ENCODE measurements at places on chromosomes 3 and 15.

GRCh38 chr3:138923531-138923994 is 23.4 kb downstream of the FOXL2 start:
- DNase-seq = no peak

GRCh38 chr3:9951962-9952805 is at the start of gene PRRT3:
TSS of gene PRRT3 (minus strand) at chr3:9952408. CDS start at chr3:9950115, 2,293 bp downstream.
- DNase-seq = no peak

GRCh38 chr3:60301142-60301541 is 950.1 kb downstream of the FHIT start:
- DNase-seq = no peak

GRCh38 chr3:134446800-134447199 is 39.0 kb downstream of the ANAPC13 start:
- DNase-seq = no peak

DNA sequence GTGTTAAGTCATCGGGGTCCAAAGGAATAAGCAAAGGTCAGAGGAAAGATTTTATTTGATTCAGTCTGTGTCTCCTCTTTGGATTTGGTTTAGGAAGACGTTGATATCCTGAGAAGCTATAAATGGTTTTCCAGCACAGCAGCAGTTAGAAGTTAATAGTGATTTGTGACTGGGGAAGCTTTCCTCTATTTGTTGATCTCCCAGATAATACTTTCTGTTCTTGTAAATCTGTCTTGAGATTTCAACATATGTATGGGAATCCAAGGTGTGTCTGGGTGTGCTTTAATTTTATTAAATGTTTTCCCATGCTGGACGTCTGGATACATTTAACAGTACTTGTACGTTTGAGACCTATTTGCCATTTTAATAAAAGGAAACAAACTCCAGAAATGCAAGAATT is 409.5 kb downstream of the ROBO1 start:
- DNase-seq = no peak

DNA sequence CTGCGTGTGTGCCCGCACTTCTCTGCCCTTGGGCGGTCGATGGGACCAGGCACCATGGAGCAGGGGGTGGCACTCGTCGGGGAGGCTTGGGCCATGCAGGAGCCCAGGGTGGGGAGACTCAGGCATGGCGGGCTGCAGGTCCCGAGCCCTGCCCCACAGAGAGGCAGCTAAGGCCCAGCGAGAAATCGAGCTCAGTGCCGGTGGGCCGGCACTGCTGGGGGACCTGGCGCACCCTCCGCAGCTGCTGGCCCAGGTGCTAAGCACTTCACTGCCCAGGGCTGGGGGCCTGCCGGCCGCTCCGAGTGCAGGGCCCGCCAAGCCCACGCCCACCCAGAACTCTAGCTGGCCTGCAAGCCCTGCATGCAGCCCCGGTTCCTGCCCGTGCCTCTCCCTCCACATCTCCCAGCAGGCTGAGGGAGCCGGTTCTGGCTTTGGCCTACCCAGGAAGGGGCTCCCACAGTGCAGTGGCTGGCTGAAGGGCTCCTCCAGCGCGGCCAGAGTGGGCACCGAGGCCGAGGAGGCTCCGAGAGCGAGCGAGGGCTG is 553 bp upstream of the RTP4 start:
- no peak for DNase-seq

GRCh38 chr3:101676216-101676764 is 642 bp downstream of the ZBTB11 start:
- no peak for DNase-seq

DNA sequence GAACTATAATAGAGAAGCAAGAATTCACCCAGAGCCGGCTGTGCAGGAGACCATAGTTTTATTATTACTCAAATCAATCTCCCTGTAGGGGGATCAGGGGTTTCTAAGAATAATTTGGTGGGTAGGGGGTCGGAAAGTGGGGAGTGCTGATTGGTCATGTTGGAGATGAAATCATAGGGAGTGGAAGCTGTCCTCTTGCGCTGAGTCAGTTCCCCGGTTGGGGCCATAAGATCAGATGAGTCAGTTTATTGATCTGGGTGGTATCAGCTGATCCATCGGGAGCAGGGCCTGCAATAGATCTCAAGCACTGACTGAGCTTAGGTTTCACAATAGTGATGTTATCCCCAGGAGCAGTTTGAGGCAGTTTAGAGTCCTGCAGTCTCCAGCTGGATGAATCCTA is 97.0 kb upstream of the SNRPN start:
- no peak for DNase-seq

GRCh38 chr15:74265046-74265639 is 29.0 kb downstream of the CCDC33 start:
- DNase-seq = no peak

All from cortex of kidney (tissue), 1 donor.